ENCODE measurements at places on chromosomes 5 and 9.

GRCh38 chr5:78747705-78748359, 99.3 kb upstream of the LHFPL2 start:
- DNase-seq: no peak

- no peak for DNase-seq
Measured at GRCh38 chr9:126009047-126009446, 261.9 kb downstream of the PBX3 start.

GRCh38 chr9:100131216-100131615, 32.2 kb downstream of the INVS start:
- DNase-seq: no peak

- DNase-seq: no peak
Measured at GRCh38 chr5:138543730-138544104, 681 bp upstream of the ETF1 start.

GRCh38 chr9:70405808-70406433, 8.5 kb downstream of the KLF9 start:
- no peak for DNase-seq

DNA sequence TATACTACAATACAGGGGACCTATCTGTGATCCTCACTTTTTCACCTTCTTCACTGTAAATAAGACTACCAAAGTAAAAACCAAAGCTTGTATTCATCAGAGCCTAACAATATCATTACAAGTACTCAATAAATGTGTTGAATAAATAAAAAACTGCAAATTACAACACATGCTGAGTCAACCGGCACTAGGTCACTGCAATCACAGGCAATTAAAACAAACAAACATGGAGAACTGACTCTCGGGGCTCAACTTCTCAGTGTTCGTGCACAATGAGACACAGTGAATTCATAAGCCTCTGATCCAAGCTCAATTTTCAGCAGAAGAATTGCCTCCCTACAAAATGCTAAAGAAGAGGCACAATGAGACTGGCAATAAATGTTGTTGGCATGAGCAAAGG, 69.2 kb downstream of the CDK5RAP2 start:
- DNase-seq: no peak

GRCh38 chr5:37811866-37812265, 28.0 kb downstream of the GDNF start:
- DNase-seq: no peak

DNA sequence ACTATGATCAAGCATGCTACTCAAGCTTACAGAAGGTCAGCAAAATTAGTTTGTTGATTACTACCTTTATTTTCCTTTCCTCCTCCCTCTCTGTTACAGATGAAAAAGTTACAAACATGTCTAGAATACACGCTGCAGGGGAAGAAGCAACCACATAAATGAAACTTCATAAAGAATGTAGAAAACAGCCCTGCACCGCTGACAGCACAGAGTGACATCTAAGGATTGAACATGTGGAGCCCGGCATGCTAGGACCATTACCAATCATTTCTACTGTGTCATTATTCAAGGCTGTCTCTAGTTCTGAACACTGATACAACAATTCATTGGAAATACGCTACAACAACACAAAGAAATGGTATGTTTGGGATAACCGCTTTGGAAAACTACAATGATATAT, 261.1 kb downstream of the MLLT3 start:
- no peak for DNase-seq

DNA sequence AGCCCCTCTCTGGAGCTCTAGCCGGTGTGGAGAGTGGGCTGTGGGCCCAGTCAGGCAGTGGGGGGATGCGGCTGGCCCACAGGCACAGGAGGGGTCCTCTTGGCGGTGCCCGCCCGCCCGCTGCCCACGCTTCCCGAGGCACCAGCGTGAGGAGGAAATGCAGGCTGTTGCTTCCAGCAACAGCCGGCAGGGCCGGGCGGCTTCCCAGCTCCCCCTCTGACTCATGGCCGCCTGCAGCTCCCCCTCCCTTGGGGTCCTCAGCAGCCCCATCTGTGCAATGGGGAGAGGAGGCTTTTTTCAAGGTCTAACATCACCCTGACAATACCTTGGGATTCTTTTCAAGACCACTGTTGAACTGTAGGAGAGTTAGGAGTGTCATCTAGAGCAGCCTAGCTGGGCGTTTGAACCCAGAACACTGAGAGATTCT, 10.4 kb downstream of the CXXC5 start:
- DNase-seq: no peak

DNA sequence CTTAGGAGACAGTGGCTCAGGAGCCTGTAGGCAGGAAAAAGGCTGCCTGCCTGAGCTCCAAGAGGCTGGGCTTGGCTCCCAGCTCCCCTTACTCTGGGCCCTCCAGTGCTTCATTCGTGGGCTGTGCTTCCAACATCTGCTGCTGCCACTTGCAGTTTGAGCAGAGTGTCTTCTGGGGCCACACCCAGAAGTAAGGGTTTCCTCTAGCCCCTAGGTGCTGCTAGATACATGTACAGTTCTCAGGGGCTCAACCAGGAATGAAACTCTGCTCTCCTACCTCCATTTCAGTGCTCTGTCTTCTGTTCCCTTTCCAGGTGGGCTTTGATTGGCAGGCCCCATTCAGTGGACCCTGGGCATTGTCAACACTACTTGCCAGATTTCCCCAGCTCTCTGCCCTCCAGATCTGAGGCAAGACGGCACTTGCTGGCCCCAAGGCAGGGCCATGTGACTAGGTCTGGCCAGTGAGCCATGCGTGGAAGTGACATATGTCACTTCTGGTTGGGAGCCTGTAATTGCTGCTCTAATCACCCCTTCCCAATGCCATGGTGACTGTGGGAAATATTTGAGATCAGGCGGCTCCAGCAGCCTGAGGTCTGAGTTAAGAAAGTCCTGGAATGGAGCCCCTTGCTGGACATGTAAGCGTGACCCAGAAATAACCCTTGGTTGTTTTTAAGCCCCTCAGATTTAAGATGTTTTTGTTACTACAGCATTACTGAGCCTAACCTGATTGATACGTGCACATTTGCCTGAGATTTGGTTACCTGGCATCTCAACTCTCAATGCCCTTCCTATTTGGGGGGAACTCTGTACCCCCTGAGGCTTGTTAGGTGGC, 9.4 kb upstream of the BOD1 start:
- peak; percentile 12 for DNase-seq

DNA sequence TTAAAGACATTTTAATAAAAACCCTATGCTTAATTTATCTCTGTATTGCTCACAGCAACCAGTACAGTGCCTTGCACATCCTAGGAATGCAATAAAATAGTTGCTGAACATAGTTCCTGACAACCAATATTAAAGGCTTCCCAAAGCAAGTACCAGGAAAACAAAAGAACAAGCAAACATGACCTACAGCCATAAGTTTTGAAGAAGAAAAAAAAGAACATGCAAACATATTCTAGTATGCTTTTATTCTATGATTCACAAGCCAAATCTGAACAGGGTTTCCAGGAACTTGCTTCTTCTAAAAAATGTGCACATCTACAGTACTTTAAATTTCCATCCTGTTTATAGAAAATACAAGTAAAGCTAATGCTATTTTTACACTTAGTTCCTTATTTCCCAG, 4.5 kb downstream of the CEMIP2 start:
- no peak for DNase-seq

DNA sequence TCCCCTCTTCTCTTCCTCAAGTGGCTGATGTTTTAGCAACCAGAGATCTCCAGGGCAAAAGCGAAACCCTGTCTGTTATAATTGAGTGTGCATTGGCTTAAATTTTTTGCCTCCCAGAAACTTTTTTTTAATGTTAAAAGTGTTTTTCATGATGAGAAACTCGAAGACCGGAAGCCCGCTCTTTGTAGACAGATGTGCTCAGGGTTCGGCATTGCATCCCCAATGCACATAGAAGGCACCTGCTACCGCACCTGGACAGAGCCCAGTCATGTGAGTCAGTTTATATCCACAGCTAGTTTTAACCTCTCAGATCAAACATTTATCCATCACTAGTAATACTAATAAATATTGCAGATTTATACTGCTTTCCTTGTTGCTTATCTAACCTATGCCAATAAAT, 19.5 kb upstream of the NADK2 start:
- no peak for DNase-seq

GRCh38 chr5:62708481-62709325, 130.1 kb downstream of the LRRC70 start:
- DNase-seq: no peak

GRCh38 chr9:4973246-4973645, 11.8 kb upstream of the JAK2 start:
- DNase-seq: no peak
